ENCODE measurements at places on chromosomes 13 and 19. TPM values are rescaled to one million over a fixed set of nuclear protein-coding genes. Genes with fewer than 3 reads are reported as not detected.

DNA sequence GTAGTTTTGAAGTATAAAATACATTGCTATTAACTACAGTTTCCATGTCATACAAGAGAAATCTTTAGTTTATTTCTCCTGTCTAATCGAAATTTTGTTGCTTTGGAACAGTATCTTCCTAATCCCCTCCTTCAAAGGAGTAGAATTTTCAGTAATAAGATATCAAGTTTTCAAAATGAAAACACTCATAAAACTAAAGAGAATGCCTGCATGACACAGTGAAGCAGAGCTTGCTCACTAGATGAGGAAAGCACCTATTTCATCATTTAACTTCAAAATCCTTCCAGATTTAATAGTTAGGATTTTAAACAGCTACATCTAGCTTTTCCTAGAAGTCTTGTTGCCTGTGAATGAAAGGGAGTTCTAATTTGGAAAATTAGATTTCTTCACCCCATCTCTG is 80.8 kb downstream of the TNFSF11 start:
- no peak for DNase-seq

- DNase-seq = no peak
Measured at GRCh38 chr13:95221971-95222732, 79.1 kb downstream of the ABCC4 start.

GRCh38 chr13:31965361-31966066 is 66.1 kb upstream of the FRY start:
- peak; percentile 87 for DNase-seq

DNA sequence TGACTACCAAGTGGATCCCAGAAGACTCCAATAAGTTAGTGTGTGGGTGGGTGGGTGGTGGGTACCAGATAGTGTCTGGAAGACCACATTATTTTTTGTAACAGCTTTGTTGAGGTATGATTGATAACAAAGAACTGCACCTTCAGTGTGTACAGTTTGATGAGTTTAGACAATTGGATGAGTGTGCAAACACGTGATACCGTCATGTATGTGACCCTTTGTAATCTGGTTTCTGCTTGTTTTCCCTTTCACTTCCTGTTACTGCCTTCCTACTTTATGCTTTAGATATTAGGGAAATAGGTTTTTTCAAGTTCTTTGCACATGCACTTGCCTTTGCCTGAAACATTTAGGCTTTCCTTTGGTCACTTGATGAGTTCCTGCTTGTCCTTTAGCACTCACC is 8.5 kb downstream of the RPL21 start:
- no peak for DNase-seq

DNA sequence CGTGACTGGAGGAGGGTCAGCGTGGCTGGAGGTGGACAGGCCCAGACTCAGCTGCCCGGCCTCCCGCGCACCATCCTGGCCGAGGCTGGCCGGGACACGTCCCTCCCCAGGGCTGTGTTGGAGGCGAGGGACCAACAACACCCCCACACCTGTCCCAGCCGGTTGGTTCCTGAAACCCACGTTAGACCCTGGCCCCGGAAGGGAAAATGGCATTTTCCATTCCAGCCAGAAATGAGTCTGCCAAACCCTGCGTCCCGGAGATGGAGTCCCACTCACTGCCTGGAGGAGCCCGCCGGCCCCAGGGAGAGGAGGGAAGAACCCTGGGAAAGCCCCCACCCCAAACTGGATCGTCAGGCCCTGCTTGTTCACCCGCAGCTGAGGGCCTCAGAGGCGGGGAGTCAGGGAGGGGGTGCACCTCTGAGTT is 4.8 kb upstream of the WDR18 start:
- no peak for DNase-seq

- DNase-seq = no peak
Measured at GRCh38 chr19:4086411-4086867, 19.7 kb upstream of the ZBTB7A start.

DNA sequence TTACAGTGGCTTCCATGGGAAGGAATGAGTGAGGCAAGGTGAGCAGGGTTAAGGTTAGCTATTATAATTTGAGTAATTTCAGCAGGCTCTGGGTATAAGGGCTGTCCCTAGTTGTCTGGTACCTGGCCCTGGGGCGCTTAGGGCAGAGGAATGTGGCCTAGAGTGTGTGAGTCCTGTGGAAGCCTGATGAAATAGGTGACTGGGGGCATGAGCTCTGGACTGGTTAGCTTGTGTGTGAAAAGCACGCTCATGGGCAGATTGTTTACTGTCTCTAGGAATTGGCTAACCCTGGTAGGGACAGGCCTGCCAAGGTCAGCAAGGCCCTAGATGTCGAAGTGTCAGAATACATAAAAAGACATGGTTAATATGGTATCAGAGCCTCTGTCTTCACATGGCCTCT is 42.5 kb downstream of the SPRYD7 start:
- DNase-seq = no peak

DNA sequence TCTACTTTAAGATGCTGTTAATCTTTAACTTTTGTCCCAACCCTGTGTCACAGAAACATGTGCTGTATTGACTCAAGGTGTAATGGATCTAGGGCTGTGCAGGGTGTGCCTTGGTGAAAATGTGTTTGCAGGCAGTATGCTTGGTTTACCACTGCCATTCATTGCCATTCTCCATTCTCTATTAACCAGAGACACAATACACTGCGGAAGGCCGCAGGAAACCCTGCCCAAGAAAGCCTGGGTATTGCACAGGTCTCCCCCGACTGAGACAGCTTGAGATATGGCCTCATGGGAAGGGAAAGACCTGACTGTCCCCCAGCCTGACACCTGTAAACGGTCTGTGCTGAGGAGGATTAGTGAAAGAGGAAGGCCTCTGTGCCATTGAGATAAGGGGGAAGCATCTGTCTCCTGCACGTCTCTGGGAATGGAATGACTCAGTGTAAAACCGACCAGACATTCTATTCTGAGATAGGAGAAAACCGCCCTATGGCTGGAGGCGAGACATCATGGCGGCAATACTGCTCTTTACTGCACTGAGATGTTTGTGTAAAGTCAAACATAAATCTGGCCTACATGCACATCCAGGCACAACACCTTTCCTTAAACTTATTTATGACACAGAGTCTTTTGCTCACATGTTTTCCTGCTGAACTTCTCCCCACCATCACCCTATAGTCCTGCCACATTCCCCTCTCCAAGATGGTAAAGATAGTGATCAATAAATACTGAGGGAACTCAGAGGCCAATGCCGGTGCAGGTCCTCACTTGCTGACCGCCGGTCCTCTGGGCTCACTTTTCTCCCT is 13.1 kb upstream of the ZNF888 start:
- peak; percentile 76 for DNase-seq

GRCh38 chr19:7562646-7563393 is 27.3 kb downstream of the PNPLA6 start:
- no peak for DNase-seq

GRCh38 chr13:73079359-73079758 is 20.6 kb downstream of the KLF5 start:
- no peak for DNase-seq

- DNase-seq = no peak
Measured at GRCh38 chr19:43731846-43732245, 16.0 kb downstream of the IRGC start.

GRCh38 chr19:54100561-54100960 is at the start of gene OSCAR:
TSS of gene OSCAR (minus strand) at chr19:54100803. CDS start at chr19:54100792, 11 bp downstream.
- DNase-seq = no peak

- no peak for DNase-seq
Measured at GRCh38 chr13:96993634-96994016, 651 bp downstream of the OXGR1 start.

DNA sequence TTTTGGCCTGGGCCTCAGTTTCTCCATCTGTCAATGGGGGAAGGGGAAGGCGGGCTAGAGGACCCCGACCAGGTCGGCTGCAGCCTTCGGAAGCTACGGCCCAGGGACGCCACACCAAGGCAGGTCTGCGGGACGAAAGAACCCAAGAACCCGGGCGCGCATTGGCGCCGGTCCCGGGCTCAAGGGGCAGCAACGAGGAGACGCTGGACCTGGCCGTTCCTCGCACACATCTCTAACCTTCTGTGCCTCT is 739 bp upstream of the ILF3 start:
- DNase-seq = no peak

DNA sequence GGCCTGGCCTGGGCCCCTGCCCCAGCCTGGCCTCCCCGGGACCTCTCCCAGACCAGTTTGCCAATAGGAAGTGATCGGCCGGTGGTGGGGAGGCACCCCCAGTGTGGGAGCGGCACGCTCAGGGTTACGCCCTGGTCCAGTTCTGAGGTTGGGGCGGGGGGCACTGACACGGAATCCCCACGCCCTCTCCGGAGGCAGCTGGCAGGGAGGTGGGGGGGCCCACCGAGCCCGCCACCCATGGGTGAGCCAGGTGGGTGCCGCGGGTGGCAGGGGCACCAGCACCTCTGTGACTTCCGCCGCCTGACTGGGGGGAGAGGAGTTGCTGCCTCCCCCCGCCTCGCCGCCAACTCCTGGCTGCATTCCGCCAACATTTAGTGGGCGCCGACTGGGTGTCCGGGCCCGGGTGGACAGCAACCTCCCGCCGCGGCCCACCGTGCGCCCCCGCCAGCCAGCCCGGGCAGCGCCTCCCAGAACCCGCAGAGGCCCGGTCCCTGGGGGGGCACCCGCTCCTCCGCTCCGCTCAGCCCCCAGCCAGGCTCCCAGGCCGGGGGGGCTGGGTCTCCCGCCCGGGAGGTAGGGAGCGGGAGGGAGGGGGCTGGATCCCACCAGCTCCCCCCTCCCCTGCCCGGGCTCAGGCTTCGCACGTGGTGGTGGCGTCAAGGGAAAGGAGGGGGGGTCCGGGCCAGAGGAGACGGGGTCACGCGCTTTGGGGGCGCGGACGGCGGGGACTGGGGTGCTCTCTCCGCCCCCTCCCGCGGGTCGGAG is 2.0 kb downstream of the ZBTB7A start:
- DNase-seq = no peak

DNA sequence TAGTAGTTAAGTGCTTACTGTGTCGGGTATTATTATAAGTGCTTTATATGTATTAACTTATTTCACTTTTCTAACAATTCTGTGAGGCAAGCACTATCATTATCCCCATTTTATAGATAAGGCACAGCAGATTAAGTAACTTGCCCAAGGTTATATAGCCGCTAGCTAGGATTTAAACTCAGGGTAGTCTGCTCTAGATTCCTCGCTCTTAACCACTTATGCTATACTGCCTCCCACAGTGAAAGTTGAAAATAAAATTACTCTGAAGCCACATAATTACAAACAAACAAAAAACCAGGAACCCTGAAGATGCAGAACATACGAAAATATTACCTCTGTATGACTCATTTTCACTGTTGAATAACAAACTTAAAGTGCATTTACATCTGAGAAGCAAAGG is 3.9 kb downstream of the TEX30 start:
- DNase-seq = no peak

DNA sequence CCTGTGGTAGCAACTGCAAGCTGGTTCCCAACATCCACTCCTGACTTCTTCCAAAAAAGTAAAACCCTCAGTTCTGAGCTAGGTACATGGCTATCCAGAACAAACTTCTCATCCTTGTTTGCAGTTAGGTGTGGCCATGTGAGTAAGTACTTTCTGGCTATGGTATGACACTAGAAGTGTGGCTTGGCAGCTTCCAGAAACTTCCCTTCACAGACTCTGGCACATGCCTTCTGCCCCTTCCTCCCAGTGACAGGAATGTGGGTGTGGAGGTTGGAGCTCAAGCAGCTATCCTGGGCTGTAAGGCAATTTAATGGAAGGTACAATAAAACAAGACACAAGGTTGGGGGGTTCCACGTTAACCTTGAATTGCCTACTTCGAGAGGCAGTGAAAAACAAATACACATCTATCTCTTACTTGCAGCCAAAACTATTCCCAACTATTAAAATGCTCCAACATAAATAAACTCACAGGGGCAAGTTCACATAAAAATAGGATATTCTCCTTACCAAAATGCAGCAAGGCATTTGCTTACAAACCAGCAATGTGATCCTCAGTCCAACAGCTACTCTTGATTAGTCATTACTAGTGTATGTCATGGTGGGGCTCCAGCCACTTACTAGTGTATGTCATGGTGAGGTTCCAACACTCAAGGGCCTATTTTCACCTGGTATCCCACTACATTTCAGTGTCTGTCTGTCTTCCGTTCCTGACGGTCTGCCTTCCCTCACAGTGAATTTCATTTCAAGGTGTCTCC is 3.1 kb downstream of the SMG9 start:
- DNase-seq = no peak

- DNase-seq = no peak
Measured at GRCh38 chr19:46426035-46426505, 2.7 kb downstream of the PNMA8C start.

DNA sequence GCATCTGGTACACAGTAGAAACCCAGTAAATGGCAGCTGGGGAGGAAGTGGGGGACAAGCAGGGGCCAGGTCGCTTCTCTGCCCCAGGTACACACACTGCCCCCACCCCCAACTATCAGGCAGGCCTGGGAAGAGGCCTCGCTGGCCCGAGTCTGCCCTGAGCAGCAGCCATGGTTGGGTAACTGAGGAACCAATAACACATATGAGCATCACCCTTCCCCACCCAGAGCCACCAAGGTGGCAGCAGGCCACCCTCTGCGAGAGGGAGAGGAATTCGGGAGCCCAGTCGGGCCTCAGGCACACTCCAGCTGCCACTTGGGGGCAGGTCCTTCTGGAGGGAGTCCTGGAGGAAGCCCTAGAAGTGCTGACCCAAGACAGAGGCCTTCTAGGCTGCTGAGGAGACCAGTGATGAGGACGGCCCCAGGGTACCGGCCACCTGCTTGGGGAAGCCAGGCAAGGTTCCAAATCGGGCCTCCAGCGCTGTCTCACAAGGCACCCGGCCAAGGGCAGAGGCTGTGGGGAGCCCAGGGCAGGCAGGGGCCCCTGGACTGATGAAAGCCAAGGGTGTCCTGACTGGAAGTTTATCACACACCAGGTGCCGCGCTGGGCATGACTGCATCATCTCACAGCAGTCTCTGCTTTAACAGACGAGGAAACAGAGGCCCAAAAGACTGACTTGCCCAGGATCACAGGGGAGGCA is 14.0 kb upstream of the KPTN start:
- no peak for DNase-seq

- DNase-seq = no peak
Measured at GRCh38 chr13:35473802-35474201, 2.7 kb downstream of the MAB21L1 start.

DNA sequence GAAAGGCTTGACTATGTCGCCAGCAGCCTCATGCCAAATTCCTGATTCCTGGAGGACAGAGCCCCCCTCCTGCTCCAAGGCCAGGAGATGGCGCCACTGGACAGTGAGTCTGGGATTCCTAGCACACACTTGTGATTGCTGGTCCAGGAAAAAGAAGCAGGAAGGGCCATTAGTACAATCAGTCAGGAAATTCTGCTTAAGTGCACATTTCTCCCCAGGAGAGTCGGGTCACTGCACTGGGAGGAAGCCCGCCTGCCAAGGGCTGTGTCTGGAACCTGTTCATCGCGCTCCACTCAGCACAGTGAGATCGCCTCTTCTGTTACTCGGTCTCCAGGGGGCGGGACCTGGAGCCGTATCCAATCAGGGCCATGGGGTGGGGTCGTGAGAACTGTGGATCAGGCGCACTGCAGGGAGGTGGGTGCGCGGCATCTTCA is 65.1 kb downstream of the ZNF823 start:
- DNase-seq = peak; percentile 38

GRCh38 chr19:42090672-42091071 is 14.7 kb downstream of the ZNF574 start:
- DNase-seq = no peak

- no peak for DNase-seq
Measured at GRCh38 chr13:29791997-29792780, 58.2 kb downstream of the UBL3 start.

FCGBP gene
- 0.17 TPM for total RNA-seq

AKT1S1 gene
- 34.4 TPM for total RNA-seq

SBK2 gene
- 0.58 TPM for total RNA-seq

MYBPC2 gene
- total RNA-seq = not detected

PRR22 gene
- 1.5 TPM for total RNA-seq

RFPL4A gene
- not detected for total RNA-seq

ZNF284 gene
- total RNA-seq = 0.81 TPM

ATP4A gene
- total RNA-seq = not detected

Data from epithelial cell of proximal tubule (primary cell).